ENCODE measurements at places on chromosomes 12 and 14.

GRCh38 chr12:56274299-56274698, 7.6 kb downstream of the COQ10A start:
- DNase-seq = no peak

- no peak for DNase-seq
Measured at GRCh38 chr14:57576498-57576897, 82.8 kb upstream of the CCDC198 start.

GRCh38 chr12:105814283-105814682, 324.5 kb downstream of the NUAK1 start:
- DNase-seq = no peak

- no peak for DNase-seq
Measured at GRCh38 chr14:29092121-29092520, 325.5 kb downstream of the FOXG1 start.

DNA sequence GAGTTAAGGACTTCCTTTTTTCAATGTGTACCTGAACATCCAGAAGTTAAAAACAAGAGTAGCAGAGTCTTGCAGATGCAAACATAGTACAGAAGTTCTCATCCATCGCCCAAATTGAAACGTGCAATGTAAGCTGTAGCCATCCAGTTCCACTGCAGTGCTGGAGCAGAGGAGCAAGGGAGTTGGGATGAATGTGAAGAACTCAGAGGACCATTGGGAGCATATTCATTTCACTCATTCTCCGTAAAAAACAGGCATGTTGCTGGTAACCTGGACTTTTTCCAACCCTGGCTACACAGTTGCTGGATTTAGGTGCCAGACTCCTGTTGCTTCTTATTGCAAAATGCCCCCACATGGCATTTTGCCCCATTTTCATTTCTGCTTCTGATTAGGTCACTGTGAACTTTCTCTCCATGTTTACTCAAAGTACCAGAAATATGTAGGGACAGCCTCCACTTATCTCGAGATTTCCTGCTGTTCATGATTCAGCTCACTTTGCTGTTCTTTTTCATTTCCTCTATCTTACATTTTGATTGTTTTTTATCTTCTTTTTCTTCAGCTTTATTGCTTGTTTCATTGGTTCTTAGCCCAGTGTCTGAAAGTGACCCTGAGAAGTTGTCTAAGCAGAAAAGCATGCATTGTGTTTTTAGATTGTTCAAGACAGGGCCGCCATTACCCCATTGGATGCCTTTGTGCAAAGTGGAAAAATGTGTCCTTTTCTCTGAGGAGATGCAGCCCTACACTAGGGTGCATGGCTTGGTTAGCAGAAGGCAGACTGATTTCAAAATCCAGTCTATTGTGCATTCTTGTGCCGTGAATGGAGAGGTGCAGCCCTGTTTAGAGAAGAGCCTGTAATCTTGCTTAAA, 109.0 kb upstream of the AMIGO2 start:
- DNase-seq = no peak

DNA sequence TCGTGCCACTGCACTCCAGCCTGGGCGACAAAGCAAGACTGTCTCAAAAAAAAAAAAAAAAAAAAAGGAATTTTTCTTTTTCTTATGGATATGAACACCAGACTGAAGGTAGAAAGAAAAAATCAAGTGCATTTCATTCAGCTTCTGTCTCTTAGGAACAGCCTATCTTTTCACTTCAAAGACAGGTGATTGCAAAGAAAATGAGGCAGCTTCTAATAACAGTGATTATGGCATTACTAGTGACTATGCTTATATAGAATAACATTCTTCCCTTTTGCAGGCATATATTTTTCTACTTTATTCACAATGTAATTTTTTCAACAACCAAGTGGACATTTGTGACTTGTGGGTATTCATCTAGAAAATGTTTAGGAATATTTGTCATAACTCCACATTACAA, 295.5 kb upstream of the ATXN7L3B start:
- DNase-seq = no peak

DNA sequence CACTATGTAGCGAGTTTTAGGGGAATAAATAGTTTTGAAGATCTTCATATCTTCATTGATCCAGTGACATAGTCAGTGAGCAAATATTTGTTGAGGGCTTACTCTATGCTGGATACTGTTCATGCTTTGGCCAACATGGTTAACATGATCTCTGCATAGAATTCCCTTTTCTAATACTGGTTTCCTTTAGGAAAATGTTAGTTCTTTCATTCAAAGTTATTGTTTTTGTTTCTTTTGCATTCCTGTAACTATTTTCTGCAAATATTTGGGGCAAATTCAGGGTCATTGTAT, 226.5 kb downstream of the C12orf50 start:
- DNase-seq = no peak

DNA sequence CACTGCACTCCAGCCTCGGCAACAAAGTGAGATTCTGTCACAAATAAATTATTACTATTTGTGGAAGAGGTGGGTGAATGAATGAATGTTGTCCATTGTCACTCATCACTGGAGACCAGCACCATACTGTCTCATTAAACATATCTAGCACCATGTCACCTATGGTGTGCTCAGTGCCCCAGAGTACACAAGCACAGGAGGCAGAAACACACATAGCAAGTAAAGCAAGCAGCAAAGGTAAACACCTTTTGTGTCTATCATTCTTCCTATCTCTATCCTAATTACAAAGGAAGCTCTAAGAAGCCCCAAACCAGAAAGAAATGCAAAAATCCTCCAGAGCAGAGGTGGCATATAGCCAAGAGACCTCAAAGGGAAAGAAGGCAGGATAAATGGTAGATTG, 9.2 kb downstream of the ERO1A start:
- DNase-seq = no peak

GRCh38 chr14:67482231-67483164, 6.0 kb downstream of the TMEM229B start:
- no peak for DNase-seq

DNA sequence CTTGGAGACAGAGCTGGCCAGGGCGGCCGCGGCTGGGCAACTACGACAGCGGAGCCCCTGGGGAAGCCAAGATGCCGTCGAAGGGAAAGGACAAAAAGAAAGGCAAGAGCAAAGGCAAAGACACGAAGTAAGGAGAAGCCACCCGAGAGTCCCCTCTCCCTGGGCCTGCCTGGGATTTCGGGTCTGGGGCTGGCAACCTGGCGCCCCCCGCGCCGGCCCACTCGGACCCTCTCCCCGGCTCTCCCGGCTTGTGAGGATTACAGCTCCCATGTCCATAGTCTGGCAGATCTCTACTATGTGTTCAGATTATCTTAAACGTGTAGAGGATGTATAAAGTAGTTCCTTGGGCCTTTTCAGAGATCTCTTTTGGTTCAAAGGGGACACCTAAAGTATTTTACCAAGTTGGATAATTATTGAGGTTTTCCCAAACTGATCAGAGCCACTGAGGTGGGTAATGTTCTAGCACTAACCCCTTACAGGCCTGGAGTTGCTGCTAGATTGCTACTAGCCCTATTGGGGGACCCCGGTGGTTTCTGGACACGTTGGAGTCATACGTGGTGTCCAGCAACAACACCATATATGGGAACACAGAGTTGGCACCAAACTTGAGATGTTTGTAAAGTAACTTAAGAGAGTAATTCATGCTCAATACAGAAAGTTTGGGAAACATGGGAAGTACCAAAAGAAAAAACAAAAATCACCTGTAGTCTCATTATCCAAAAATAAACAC, 424 bp downstream of the BBOF1 start:
- no peak for DNase-seq

DNA sequence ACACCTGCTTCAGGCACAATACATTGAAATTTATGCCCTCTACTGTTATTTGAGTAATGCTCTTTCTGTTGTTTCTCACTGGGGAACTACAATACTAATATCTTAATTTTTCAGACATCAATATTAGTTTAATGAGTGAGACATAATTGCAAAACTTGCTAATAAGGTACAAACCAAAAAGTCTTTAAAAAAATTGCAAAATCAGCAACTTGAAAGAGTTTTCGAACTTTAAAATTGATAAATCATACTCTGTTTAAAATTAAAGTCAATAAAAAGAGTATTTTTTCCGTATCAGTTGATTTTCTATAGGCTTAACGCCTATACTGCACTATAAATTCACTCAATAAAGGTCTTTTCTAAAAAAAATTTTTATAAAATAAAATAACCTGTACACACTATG, 1735.9 kb upstream of the SEL1L start:
- DNase-seq = no peak

DNA sequence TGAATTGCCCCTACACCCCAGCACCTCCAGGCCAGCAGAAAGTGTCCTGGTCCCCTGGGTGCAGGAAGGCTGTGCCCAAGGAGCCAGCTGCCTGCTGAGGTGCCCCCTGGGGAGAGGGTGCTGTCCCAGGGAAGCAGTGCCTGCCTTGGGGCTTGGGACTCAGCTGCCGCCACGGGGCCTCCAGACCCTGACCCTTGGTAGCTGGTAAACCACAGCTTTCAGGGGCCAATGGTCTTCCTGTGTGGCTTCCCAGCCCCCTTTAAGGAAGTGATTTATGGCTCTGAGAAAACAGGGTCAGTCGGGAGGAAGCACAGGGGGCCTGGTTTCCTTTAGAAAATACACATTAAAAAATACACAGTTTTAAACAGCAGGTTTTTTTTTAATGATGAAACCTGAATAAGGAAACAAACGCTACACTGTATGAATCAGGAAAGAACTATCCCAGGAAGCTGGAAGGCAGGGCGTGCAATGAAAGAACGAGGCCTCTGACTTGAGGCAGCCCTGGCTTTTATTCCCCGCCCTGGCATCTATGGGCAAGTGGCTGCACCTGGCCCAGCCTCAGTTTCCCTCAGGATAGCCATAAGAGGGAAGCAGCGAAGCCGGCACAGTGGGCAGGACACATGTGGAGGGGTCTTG, 40.6 kb upstream of the EML1 start:
- no peak for DNase-seq
